Right hindlimb (tissue), 1 donor: ENCODE measurements at places on chromosomes 5 and 9.

- peak; percentile 26 for DNase-seq
Measured at GRCh38 chr5:153513156-153513555, 22.7 kb downstream of the GRIA1 start.

GRCh38 chr9:9743822-9744221, 869.0 kb downstream of the PTPRD start:
- DNase-seq: no peak

- DNase-seq: no peak
Measured at GRCh38 chr5:69491838-69492390, 676 bp upstream of the OCLN start.

DNA sequence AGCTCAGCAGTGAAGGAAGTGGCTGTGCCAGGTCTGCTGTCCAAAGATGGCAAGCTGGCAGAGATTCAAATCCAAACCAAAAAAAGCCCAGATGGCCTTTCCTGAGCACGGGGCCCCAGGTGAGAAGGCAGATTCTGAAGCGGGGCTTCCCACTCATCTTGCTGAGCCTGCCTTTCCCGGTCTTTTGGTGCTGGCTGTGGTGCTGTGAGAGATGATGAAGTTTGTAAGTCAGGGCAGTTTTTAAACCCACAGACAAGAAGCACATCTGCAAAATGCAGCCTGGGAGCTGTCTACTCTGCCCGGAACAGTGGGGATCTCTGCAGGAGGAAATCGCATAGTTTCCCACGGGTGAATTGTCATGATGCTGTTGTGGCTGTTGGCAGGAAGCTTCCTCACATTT, 85.0 kb upstream of the IRX4 start:
- DNase-seq: no peak

GRCh38 chr5:180652771-180653170, 3.4 kb upstream of the FLT4 start:
- DNase-seq: no peak

DNA sequence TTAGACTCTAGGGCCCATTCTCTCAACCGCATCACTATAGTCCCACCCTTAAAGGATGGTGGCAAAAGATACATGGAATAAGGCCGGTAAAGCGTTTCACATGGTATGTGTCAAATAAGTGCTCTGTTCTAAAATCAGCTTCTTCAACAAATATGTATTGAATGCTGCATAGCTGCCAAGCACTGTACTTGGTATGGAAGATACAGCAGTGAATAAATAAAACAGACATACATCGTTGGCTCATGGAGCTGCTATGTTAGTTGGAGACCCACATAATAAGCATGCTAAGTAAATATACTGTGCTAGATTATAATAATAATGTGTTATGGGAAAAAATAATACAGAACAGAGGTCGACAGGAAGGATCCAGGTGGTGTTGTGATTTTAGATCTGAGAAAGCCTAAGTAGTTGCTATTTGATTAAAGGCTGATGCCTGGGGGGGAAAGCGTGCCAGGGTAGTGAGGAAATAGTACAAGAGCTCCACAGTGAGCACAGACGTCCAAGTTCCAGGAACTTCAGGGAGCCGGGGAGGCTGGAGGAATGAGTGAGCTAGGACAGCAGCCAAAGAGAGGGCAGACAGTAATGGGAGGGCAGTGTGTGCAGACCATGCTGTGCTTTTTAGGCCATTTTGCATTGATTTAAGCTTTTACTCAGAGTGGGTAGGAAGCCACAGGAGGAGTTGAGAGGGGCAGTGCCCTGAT, 93.7 kb downstream of the JAKMIP2 start:
- peak; percentile 72 for DNase-seq

GRCh38 chr9:131060900-131061630, 35.3 kb upstream of the AIF1L start:
- DNase-seq: no peak

- no peak for DNase-seq
Measured at GRCh38 chr5:157570531-157571200, 4.9 kb downstream of the ADAM19 start.

DNA sequence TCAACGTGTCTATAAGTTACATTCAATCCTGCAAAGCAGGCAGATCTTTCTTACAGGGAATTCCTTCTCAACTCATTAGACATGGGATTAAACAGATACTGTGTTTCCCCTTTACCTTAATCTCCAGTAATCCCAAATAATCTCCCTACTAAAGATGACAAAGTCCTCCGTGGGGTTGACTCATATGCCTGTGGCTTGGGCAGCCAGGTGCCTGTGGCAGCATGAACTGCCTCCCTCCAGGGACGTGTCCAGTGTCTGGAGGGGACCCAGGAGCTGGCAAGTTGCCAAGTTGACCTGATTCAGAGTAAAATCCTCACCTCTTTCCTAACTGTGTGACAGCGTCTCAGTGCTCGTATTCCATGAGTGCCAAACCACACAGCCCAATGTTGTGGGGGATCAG, 94.6 kb upstream of the PTCH1 start:
- DNase-seq: no peak

GRCh38 chr5:163943546-163943945, 438.1 kb downstream of the MAT2B start:
- no peak for DNase-seq

- DNase-seq: no peak
Measured at GRCh38 chr5:52448111-52448510, 339.6 kb upstream of the ITGA1 start.

DNA sequence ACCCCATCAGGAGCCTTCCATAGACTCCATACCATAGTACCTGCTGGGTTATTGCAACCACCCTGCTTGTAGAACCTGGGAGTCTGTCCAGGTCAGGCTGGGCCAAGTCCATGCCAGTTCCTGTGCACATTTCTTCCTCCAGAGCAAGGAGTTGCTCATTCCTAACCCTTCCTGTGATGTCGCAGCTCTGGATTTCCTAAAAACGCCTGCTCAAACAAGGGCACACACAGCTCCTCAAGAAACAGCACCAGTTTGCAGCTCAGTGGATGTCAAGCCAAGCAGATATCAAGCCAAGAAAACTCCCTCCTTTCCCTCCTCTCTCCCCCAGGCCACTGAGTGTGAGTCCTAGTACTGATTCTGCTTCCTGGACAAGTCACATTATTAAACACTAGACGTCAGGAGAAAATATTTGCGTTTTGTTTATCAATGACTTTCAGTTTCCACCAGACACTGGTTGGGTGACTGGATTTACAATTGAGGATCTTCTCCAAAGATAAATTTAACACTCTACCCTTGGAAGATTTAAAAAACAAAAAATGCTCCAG, 59.6 kb downstream of the SLC1A1 start:
- DNase-seq: no peak

GRCh38 chr9:35798658-35799374, 7.4 kb downstream of the NPR2 start:
- no peak for DNase-seq

GRCh38 chr5:123035360-123035917, 1.1 kb downstream of the PPIC start:
- DNase-seq: peak; percentile 34

DNA sequence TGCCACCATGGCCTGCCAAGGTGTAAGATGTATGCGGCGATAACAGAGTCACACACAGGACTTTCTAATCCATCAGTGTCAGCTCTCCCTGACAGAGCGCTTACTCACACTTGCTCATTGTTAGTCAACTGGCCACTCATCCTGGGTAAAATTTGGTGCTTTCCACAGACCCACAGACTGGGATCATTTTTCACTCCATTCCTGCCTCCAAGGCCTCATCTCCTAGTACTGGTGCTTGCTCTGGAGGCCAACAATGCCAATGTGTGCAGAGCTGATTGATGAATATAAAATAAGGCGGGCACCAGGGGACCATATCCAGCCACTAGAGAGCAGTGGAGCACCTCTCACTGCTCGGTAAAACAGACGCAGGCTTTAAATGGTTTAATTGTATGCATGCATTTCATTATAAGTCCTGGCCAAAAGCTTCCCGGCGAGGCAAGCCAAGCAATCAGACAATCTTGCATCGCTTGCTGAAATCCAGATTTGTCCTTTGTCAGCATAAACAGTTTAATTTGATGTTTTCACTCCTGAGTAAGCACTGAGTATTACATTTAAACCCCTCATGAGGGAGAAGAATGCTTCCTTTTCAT, 22.3 kb downstream of the PSMB7 start:
- peak; percentile 47 for DNase-seq

DNA sequence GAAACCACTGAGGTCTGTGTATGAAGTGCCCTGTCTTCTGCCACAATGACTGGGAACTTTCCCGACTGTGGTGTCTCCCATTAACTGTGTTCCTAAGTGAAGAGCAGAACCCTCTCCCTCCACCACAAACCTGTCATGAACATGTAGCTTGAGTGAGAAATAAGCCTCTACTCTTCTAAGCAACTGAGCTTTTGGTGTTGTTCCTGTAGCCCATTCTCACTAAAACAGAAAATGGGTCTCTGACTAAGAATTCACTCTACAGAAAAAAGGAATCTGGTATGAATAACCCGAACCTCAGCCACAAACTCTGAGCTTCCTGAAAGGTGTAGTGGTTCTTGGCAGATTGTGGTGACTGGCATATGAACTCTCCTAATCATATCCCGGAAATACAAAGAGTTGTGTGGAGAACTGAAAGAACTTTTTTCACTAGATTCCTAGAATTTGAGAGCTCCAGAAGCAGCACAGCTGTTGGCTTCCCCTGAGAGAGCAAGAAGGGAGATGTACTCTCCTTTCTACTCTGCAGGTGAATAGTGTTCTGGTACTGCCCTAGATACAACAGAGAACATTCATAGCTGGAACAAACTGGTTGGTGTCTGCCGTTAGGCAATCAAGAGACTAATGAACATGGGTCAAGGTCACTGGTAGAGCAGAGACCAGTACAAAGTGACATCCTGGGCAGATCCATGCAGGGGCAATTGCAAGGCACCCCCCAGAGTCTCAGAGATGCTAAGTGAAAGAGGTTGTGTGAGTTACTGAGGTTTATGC, 283.8 kb downstream of the PDE4D start:
- DNase-seq: no peak

DNA sequence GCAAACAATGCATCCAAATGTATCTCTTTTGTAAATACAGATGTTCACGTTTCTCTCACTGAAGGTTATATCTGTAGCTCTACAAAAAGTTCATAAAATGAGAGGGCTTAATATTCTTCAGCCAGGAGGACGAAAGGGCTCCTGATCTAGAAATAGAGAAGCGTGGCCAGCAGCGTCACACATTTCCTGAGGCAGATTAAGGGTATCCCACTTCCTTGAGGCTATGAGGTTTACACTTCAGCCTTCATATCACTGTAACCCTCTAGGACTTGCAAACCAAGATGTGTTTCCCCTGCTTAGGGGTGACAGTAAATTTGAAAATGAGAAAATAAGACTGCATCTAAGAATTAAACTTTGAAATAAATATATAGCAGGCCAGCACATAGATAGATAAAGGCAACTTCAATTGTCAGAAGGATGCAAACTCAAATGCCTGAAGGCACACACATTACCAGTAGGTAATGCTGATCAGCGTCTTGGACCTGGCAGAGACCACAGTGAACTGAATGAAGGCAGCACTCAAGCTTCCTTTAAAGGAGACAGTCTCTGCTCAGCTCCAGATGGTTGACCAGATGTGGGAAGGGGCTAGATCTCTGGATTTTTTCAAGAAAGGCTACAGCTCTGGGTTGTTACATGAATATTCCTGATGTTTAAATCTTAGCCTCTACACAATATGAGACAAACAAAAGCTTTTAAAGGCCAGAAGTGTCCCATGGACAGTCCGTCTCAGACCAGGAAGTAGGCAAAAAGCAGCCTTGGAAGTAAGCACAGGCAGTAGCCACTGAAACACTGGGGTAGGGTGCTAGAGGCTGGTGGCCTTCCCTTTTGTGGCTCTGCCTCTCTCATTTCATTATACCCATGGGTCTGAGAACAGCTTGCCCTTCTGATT, 197.7 kb downstream of the MCTP1 start:
- DNase-seq: no peak

DNA sequence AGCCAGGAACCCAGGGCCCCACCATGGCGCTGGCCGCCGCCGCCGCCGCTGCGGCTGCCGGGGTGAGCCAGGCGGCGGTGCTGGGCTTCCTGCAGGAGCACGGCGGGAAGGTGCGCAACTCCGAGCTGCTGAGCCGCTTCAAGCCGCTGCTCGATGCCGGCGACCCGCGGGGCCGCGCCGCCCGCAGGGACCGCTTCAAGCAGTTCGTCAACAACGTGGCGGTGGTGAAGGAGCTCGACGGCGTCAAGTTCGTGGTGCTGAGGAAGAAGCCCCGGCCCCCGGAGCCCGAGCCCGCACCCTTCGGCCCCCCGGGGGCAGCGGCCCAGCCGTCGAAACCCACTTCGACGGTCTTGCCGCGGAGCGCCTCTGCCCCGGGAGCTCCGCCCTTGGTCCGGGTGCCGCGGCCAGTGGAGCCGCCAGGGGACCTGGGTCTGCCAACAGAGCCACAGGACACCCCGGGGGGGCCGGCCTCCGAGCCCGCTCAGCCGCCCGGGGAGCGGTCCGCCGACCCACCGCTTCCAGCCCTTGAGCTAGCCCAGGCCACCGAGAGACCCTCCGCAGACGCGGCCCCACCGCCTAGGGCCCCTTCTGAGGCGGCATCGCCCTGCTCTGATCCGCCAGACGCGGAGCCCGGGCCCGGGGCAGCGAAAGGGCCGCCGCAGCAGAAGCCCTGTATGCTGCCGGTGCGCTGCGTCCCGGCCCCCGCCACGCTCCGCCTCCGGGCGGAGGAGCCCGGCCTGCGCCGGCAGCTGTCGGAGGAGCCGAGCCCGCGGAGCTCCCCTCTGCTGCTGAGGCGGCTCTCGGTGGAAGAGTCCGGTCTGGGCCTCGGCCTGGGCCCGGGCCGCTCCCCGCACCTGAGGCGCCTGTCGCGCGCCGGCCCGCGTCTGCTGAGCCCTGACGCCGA, 749 bp downstream of the SOWAHA start:
- no peak for DNase-seq

- no peak for DNase-seq
Measured at GRCh38 chr5:110203661-110204060, 513.9 kb downstream of the MAN2A1 start.

GRCh38 chr9:69397384-69398214, 72.6 kb downstream of the ENTREP1 start:
- DNase-seq: no peak

GRCh38 chr5:180046656-180047055, 24.9 kb downstream of the RNF130 start:
- no peak for DNase-seq

DNA sequence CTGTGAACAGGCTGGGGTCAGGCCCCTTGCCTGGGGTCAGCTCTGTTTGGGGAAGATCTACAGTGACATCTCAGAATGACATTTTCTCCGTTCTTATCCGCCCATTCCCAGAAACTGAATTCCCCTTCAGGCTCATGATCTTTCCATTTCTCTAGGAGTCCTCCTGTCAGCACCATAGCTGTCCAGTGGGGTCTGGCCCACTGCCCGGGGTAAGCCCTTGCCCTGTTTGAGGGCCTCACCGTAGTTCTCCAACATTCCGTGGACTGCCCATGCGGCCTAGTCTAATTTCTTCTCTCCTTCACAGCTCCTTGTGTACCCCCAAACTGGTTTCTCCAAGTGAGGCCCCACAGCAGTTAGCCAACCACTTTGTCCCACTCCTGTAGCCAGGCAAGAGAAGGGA, 68.4 kb downstream of the ENTREP1 start:
- no peak for DNase-seq

DNA sequence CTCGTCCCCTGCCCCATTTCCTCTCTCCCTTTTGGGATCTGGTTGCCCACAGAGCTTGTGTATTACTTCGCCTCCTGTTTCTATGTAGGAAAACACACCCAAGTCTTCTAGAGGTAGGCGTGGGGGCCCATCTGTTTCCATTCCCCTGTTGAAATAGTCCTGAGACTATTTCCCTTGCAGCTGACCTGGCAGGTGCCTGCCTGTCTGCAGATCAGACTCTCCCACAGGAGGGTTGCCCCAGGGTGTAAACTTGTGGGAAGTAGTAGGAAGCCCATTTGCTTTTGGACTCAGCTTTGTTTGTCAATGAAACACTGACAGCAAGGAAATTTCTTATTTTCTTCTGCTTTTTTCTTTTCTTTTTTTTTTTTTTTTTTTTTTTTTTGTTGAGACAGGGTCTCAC, 16.3 kb upstream of the GARNL3 start:
- DNase-seq: no peak
